ENCODE measurements at places on chromosomes 2 and 18.

DNA sequence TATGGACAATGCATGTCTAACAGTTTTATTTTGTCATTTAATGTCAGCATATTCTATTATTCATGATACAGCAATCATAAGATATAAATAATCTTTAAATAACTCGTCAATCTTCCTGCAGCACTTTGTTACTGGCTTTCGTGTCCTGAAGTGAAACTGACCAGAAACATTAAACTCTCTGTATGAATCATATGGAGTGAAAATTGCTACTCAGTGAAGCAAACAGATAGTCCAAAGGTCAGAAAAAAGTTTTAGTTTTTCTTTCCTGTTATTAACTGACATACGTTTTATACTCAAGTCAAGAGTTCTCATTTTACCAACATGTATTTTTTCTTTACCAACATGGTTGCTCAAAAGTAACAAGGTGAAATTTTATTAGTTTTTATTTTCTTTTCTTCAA is 106.8 kb upstream of the GALNT5 start:
- DNase-seq, result no peak

GRCh38 chr2:201444746-201445465 is 6.4 kb downstream of the TRAK2 start:
- no peak for DNase-seq

DNA sequence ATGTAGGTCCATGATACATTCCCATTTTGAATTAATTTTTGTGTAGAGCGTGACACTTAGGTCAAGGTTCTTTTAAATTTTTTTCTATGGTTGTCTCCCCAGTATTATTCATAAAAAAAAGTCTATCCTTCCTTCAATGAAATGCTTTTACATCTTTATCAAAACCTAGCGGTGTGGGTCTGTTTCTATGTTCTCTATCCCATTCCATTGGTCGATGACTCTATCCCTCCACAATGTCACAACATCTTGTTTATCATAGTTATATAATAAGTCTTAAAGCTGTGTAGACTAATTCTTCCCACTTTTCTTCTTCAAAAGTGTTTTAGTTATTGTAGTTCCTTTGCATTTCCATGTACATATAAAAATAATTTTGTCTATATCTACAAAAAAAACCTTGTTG is 47.2 kb upstream of the GPR17 start:
- DNase-seq, result peak; percentile 64

DNA sequence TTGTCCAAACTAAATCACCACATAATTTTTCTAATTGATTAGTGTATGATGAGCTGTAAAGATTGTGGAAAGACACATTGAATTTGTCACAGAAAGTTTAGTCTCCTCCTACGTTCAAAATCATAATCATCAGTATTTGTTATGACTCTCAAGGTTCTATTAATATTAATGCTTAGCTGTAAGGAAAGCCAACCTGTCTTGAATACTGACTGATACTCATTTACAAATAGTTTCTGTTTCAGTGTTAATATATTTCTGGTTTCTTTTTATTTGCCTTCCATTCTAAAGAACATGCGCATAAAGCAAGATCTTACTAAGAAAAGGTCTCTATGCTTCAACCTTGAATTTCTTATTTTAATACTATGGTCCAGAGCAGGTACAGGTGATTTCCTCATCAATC is 55.1 kb downstream of the CPS1 start:
- DNase-seq, result no peak

DNA sequence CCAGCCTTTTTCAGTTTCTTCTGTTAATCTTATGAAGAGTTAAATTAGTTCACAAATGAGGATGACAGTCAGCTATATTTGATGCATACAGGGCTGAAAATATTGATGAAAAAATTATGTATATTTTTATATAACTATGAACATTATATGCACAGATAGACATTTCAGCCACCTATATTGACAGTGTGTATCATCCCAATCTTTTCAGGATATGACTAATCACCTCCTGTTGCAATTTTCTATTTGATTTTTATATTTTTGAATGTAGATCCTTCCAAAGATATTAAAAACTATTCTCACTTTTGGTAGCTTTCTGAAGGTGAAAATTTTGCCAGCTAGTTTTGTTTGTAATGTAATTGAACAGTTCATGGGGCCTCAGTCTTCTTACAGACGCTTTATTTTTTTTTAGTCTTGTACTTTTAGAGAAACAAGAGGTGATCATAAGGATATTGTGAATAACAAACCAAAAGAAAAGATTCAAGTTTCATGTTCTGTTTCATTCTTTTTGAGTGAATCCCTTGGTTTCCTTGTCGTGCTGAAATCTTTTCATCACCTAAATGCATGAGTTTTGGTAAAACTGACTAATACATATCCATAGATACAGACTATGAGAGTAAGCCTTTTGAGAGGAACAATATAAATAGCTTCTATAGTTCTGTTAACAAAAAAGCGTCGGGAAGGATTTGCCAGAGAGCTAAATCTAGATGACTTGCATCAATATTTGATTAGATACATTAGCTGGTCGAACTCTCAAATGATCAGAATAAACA is 123.1 kb downstream of the ARHGAP15 start:
- no peak for DNase-seq

GRCh38 chr18:51011709-51012108 is 18.3 kb upstream of the SMAD4 start:
- DNase-seq, result no peak

All from fibroblast of skin of back (primary cell).